ENCODE measurements at places on chromosomes 5 and 9.

DNA sequence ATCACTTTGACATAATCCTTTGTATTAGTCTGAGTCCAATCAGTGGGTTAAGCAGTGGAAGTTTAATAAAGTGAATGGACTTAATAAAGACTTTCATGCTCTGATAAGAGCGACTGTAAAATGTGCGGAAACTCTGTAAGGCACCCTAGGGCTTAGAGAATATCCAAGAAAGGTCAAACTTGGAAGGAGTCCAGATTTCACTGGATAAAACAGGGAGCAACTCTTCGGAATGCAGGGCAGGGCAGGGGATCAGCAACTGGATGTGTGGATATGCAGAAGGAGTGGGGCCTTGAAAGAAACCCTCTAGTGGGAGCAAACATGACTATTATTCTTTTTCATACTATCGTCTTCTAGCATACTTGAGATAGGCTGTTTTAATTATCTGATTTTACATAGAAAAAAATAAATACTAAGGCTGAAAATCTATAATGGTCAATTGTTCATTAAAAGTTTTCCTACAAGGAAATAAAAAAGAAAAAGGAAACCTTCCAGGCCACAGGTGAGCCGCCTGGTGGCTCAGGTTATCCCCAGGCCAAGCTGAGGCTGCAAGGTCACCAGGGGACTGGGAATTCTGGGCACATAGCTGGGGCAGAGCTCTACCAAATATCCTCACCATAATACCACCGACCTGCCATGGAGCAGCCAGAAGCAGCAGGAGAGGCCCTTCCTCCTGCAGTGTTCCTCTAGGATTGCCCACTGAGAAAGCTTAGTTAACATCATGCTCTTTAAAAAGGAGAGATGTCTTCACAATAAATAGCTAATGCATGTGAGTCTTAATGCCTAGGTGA, 46.3 kb upstream of the CCDC112 start:
- no peak for DNase-seq

GRCh38 chr5:146906803-146907202, 28.2 kb upstream of the PPP2R2B start:
- DNase-seq, result no peak

- DNase-seq, result no peak
Observed at GRCh38 chr5:91586232-91586631, 203.1 kb upstream of the ARRDC3 start.

- no peak for DNase-seq
Observed at GRCh38 chr5:154757814-154758406, 2.7 kb downstream of the LARP1 start.

DNA sequence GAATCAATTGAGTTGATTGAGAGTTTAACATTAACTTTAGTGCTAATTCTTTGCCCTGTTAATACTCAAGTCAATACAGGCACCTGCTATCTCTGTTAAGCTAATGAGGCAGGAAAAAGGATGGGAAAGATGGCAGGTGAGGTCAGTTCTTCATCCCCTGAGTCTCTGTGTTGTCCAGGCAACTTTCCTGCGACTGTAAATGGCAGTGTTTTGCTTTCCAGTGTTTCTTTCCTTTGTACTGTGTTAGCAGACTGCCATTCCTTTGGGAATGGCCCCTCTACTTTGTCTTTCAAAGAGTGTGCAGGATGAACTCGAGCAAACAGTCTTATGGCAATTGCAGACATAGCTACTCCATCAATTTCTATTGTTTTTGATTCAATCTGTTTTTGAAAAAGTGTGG, 202.2 kb upstream of the VLDLR start:
- no peak for DNase-seq

GRCh38 chr9:96331236-96331947, 29.4 kb upstream of the HSD17B3 start:
- DNase-seq, result no peak

- DNase-seq, result no peak
Observed at GRCh38 chr9:123622711-123623241, 266.8 kb downstream of the CRB2 start.

DNA sequence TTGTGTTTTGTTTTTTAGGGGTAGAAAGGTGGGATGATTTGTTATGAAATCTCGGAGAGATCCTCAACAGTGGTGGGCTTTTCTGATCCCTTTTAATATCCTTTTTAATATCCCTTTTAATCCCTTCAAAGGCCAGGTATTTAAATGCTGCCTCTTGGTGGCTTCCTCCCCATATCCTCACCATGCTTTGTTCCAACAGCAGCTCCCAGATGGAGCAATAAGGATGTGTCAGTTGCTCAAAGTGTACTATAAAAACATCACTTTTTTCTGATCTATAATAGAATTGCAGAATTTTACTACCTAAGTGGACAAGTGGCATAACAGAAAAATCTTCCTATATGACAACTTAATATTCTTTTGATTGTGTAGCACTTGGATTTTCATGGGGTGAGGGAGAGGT, 160.1 kb downstream of the GNAQ start:
- no peak for DNase-seq

- no peak for DNase-seq
Observed at GRCh38 chr5:80864706-80865435, 95.3 kb upstream of the RASGRF2 start.

- no peak for DNase-seq
Observed at GRCh38 chr5:31640573-31640972, 1.6 kb downstream of the PDZD2 start.

GRCh38 chr5:173963182-173963838, 25.7 kb upstream of the C5orf47 start:
- no peak for DNase-seq

- no peak for DNase-seq
Observed at GRCh38 chr9:15834541-15834940, 281.7 kb downstream of the CCDC171 start.

GRCh38 chr5:88276378-88276777, 7.7 kb upstream of the TMEM161B start:
- no peak for DNase-seq

- no peak for DNase-seq
Observed at GRCh38 chr5:42454216-42454995, 31.2 kb downstream of the GHR start.

- no peak for DNase-seq
Observed at GRCh38 chr5:392431-392988, 50.5 kb upstream of the EXOC3 start.

GRCh38 chr9:89654025-89654662, 49.3 kb downstream of the GADD45G start:
- DNase-seq, result no peak

DNA sequence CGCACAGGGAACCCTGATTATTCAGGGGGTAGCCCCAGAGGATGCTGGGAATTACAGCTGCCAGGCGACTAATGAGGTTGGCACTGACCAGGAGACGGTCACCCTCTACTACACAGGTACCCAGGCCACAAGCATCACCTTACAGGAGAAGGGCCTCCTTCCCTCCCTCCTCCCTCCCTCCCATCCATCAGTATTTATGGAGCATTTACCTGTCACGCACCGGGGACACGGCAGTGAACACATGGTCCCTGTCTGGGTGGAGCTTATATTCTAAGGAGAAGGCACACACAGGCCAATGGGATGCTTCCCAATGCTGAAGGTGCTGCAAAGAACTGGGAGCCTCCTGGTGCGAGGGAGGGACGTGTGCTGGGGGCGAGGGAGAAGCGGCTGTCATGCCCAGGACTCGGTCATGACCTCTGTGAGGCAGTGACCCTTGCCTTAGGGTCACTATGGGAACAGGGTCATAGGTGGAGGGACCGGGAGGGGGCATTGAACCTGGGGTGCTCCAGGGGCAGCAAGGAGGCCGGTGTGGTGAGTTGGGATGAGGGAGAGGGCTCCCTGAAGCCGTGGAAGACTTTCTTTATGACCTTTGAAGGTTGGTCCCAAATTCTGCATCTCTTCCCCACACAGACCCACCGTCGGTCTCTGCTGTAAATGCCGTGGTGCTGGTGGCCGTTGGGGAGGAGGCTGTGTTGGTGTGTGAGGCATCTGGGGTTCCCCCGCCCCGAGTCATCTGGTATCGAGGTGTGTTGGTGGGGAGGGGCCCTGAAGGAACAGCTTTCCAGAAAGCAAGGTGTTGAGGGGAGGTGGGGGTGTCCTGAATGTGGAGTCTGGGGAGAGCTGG, 41.5 kb downstream of the HMCN2 start:
- DNase-seq, result no peak

DNA sequence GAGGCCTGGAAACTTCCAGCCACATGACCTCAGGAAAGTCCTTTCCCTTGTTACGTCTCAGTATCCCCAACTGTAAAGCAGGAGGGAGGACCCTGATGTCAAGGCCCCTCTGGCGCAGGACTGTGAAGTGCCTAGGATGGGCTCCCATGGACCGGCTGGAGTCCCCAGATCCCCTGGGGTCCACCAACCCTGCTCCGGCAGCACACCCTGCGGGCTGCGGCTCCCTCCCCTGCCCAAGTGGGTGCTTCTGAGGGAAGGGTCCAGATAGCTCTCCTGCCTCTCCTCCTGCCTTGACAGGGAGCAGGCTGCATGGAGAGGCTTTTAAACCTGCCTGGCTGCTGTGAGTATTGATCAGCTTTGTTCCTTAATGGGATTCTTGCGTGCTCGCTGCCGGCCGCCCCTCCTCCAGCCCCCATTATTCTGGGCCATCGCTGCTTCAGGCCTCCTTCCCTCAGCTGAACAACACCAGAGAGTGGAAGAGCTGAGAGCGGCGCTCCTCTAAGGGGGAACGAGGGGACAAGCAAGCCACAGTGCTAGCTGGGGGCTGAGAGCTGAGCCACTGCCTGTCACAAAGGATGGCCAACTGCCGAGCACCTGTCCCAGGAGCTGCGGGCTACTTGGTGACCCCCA, 25.6 kb upstream of the NTNG2 start:
- no peak for DNase-seq

DNA sequence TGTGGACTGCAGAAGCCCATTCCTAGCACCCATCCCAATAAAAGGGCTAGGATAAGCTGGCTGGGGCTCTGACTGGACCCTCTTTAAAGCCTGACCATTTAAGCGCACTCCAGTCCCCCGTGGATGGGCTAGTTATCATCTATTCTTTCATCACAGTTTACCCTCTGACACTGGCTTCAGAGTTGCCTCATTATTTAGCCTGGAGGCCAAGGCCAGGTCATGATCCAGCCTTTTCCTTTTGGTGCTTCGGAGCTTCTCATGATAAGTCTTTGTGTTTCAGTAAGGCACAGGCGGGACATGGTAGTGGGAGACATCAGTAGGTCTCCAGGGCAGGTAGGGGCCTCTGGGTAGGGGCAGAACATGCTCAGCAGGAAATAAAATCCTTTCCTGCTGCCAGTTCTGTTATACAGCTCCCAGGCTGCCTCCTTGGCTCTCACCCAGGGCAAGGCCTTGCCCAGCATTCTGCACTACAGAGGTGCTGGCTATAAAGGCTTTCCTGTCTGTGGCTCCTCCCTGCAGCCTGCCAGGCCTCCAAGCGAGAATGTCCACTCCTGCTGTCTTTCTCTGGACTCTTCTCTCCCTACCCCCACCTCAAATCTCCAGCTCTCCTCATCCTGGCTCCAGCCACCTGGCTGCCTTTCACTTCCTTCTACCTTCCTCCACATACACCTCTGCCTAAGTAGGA, 128.8 kb downstream of the FSTL4 start:
- no peak for DNase-seq

DNA sequence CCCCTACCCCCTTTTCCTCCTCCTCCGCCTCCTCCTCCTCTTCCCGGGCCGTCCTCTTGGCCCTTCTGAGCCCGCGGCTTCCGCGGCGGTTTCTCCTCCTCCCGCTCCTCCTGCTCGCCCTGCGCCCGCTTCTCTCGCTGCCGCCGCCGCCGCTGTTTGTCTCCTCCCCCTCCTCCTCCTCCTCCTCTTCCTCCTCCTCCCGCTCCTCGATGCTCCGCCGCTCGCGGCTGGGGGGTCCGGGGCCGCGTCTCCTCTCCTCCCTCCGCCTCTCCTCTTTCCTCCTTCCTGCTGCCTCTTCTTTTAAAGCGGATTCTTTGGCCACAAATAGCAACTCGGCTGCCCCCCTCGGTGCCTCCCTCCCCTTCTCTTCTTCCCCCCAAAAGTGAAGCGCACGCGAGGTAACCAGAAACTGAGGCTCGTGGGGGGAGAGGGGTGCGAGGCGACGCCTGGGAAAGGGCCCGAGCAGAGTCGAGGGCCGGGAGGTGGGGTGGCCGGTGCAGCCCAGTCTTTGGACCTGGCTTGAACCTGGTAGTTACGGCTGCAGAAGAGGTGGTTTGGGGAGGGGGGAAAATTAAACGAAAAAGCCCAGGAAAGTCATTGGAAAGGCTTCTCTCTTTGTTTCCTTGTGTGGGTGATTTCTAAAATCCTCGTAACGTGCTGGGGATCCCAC, 1058.5 kb upstream of the DMAC1 start:
- peak; percentile 54 for DNase-seq

GRCh38 chr9:93258818-93259489, 75.0 kb downstream of the WNK2 start:
- no peak for DNase-seq

- DNase-seq, result no peak
Observed at GRCh38 chr5:74542482-74542881, 98.0 kb downstream of the ENC1 start.

DNA sequence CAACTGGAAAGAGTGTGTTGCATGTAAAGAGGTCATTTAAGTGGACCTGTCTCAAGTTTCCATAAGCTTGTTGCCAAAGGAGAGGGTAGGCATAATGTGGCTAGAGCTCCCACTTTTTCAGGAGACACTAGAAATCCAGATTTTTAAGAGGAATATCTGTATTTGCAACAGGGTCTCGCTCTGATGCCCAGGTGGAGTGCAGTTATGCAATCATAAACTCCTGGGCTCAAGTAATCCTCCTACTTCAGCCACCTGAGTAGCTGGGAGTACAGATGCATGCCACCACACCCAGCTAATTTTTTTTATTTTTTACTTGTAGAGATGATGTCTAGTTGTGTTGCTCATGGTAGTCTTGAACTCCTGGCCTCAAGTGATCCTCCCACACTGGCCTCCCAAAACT, 183.5 kb downstream of the NIPBL start:
- DNase-seq, result no peak

- no peak for DNase-seq
Observed at GRCh38 chr5:10502130-10502529, 60.5 kb downstream of the ROPN1L start.

DNA sequence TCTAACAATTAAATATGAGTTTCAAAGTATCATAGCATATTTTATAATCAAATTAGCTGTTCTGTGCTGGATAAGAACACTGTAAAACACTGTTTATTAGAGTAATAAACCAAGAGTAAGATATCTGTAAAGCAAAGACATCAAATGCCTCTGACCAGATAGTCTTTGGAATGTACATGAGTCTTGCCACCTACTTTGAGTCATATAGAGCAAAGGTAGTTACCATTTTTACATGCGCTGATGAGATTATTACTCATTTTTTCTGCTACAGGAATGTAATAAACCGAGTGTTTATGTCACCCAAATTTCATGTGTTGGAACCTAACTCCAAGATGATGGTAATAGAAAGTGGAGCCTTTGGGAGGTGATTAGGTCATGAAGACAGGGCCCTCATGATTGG, 654.5 kb downstream of the CETN3 start:
- no peak for DNase-seq

GRCh38 chr5:179766021-179766725, 27.6 kb upstream of the LTC4S start:
- DNase-seq, result no peak

All from cerebellar nuclear complex (tissue), 1 donor.